ENCODE measurements at places on chromosomes 13 and 19. TPM values are rescaled to one million over a fixed set of nuclear protein-coding genes. Genes with fewer than 3 reads are reported as not detected.
A peak's percentile ranks its signal among the peaks of the same experiment; 100 is the strongest.

- DNase-seq: no peak
Measured at GRCh38 chr13:108419768-108420167, 150.2 kb downstream of the TNFSF13B start.

DNA sequence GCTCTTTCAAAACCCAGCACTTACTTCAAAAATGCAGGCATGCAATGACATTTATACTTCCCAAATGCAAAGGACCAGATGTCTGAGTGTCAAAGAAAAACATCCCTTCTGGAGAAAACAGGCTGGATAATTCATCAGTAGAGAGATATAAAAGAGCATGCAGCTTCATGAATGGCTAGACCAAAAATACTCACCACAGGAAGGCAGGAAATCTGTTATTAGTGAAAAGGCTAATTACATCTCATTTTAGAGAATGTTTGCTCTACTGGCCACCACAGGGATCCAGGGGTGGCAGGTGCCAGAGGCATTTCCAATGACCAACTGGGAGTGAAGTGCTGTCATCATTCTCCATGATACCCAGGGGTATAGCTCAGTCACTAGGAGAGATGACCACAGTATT, 106.5 kb downstream of the LHFPL6 start:
- no peak for DNase-seq

DNA sequence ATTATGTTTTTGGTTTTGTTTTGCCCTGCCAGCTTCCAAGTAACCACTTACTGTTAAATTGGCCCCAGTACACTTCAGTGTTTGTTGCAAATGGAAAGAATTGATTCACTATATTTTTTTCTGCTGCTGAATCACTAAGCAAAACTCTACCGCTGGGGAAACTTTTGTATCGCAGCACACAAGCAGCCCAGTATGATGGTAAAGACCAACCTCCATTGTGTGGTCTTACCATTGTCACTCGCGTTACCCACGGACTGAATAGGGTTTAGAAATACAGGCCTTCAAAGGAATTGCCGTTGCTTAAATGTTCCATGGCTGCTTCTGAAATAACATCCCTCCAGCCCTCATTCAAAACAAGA, 7.9 kb downstream of the SPATA13 start:
- DNase-seq: no peak

GRCh38 chr13:43764349-43764748, 22.4 kb downstream of the ENOX1 start:
- no peak for DNase-seq

GRCh38 chr13:40231311-40231710, 435.1 kb downstream of the FOXO1 start:
- DNase-seq: no peak

- no peak for DNase-seq
Measured at GRCh38 chr13:106445996-106446395, 89.5 kb downstream of the EFNB2 start.

DNA sequence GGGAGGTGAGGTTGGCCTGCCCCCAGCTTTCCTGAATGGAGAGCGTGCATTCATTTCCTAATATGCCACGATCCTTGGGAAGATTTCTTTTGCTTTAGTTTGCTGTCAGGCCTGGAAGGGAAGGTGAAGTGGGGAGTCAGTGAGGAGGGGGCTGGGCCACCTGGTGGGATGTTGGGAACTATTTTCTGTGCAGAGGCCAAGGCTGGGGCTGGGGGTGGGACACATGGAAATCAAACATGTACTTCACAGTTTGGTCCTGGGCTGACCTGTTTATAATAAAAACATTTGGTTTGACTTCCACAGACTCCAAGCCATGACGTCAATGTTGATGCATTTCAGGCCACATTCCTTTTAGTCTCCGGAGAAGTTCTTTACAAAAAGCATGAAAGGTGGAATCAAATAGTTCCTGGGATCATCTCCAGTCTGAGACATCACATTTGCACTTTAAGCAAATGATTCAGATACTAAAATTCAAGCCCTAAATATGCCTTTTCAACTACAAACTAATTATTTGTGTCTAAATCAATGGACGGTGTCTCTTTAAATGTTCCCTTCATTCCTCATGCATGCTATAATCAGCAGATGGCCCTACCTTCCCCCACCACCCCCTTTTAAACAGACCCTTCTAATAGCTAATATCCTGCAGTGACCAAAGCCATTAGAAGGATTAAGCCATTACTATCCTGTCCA, 41.5 kb upstream of the MEDAG start:
- peak; percentile 85 for DNase-seq

Gene PLK5
- 0.51 TPM for total RNA-seq

Gene VAV1
- 2.5 TPM for total RNA-seq

Data from tongue (tissue), 3 donors.